Spleen (tissue), 13 donors: ENCODE measurements at places on chromosomes 12 and 14.

DNA sequence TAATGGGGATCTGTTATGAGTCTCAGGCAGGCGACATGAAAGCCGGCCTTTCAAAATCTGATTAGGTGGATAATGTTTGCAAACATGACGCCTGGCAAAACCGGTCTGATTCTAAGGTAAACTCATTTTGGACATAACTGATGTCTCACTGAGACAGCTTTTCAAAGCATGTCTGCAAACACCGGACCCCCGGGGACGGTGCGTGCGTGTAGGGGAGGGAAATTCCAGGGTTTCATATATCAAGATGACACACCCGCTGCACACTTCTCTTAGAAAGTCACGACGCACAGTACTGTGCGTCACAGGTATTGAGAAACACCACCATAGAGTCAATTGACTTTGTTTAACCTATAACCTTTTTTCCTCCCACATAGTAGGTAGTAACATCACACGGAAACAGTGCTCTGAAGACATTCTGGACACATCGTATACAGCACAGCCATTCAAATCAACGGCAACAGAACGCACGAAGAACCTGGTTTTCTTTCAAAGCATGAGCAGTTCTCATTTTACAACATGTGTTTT is 43.9 kb upstream of the TESC start:
- no peak for DNase-seq

DNA sequence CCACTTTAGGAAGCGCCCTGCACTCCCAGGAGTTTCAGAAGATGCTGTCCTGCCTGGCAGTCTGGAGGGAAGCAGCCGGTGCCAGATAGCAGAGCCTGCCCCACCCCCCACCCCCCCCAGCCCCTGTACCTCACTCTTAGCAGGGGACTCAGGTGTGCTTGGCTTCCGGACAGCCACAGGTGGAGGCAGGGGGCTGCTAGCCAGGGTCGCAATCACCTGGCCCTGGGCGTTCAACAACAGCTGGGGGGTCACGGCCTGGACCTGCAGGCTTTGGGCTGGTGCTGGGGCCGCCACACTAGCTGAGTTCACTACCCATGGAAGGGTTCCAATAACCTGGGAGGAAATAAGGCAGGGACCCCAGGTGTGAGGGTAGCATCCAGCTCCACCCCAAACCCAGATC is 22.0 kb downstream of the POU6F1 start:
- no peak for DNase-seq

DNA sequence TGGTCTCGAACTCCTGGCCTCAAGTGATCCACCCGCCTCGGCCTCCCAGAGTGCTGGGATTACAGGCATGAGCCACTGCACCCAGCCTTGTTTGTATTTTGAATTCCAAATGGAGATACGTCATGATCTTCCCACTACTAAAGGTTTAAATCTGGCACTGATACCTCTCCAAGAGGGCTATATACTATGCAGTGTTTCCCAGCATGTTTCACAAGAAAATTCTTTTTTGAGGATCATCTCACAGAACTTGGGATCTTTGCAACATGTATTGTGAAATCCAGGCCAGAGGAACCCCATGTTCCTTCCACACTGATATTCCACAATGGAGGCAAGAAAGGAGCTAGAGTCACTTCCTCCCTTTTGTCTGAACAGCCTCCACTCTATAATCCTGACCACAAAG is 112.7 kb downstream of the NT5DC3 start:
- DNase-seq = no peak

DNA sequence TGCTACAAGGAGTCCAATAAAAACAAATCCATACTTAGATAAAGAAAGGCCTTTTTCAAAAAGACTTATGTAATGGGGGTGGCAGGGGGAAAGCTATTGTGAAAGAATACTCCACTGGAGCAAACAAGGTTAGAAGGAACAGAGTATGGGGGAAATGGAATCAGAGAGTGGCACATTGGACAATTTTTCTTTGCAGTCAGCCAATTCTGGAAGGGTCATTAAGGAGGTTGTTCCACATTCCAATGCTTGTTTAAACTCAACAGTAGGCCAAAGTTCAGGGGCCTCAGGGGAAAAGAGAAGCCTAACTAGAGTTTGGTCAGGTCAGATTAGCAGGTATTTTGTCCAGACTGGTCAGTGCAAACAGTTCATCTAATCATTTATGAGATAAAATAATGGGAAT is 105.2 kb upstream of the RESF1 start:
- no peak for DNase-seq

- DNase-seq = no peak
Measured at GRCh38 chr12:25725931-25726330, 172.8 kb upstream of the LMNTD1 start.

GRCh38 chr12:25424211-25424731 is 128.8 kb downstream of the LMNTD1 start:
- DNase-seq = no peak

GRCh38 chr12:63226792-63227463 is 75.9 kb upstream of the AVPR1A start:
- DNase-seq = no peak
